ENCODE measurements at places on chromosomes 1 and 21.
A peak's percentile ranks its signal among the peaks of the same experiment; 100 is the strongest.

DNA sequence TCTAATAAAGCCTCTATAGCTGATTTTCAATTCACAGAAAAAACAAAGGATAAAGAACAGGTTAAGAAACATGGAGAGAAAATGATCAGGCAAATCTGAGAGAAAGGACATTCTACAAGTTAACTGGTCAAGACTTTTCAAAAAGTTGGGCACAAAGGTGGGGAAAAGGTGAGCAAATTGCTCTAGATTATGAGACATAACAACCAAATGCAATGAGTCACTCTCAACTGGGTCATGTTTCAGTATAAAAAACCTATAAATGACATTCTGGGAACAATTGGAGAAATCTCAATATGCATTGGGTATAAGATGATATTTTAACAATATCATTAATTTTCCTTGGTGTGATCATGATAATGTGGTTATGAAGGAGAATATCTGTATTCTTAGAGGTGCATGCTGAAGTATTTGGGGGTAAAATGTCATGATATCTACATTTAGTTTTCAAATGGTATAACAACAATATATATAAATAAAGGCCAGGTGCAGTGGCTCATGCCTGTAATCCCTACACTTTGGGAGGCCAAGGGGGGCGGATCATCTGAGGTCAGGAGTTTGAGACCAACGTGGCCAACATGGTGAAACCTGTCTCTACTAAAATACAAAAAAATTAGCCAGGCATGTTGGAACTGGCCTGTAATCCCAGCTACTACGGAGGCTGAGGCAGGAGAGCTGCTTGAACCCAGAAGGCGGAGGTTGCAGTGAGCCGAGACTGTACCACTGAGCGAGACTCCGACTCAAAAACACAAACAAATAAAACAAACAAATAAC, 27.0 kb downstream of the ANKRD13C start:
- peak; percentile 30 for DNase-seq

DNA sequence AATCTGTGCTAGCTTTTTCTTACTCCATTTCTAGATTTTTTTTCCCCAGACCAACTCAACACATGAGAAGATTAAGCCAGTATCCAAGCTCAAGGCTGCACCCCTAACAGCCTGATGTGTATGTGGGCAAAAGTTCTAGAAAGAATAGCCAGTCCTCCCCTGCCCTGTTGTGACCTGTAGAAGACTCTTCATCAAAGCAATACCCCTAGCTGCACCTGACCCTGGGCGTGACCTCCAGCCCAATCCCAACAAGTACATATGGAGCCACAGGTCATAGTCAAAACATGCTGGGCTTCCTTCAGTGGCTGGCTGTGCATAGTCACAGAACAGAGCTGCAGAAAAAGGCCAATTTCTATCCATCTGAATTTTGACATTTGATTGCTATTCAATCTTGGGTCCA, 72.5 kb downstream of the ATP1A1 start:
- DNase-seq: no peak

DNA sequence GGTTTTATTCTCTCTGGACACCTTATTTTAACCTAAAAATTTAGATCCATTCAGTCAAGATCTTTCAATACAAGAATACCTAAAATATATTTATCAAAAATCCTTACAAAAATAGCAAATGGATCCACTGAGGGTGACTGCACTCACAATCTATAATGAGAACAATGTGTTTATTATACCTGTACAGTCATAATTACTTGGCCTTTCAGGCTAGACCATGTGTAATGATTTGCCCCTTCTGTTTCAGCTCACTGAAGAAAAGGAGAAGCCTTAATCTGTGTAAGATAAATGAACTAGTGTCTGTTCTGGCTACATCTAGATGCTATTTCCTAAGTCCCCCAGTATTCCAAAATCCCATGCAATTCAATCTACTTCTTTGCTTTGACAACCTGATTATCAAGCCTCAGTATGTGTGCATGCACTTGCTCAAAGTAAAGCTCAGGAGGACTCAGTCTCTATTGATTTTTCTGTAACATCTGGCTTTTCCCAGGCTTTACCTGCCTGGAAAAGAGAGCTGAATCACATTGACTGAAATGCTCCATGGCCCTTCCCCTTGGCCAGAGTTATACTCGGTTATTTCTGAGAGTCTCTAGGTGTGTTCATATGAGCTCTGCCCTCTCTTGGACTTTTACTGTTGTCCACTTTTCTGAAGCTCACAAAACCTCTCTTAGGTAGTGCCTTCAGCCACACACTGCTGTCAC, 27.6 kb downstream of the CRP start:
- DNase-seq: no peak

DNA sequence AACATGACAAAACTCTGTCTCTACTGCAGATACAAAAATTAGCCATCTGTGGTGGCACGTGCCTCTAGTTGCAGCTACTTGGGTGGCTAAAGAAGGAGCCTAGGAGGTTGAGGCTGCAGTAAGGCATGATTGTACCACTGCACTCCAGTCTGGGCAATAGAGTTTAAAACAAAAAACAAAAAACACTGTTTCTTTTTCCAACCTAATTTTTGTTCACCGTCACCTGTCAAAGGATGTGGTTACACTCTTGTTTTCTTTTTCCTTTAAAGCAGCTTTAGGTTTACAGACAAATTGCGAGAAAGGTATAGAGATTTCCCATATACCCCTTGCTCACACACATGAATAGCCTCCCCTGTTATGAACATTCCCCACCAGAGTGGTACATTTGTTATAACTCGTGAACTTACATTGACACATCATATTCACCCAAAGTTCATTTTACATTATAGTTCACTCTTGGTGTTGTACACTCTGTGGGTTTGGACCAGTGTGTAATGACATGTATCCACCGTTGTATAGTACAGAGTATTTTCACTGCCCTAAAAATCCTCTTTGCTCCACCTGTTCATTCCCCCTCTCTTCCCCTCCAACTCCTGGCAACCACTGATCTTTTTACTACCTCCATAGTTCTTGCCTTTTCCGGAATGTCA, 26.2 kb downstream of the SMG7 start:
- DNase-seq: no peak

GRCh38 chr1:207978441-207978840, 67.5 kb upstream of the CD34 start:
- no peak for DNase-seq

GRCh38 chr1:168706391-168706992, 22.5 kb downstream of the DPT start:
- peak; percentile 43 for DNase-seq
